ENCODE measurements at places on chromosomes 2 and 18.

GRCh38 chr18:42746794-42747193, 368.7 kb downstream of the RIT2 start:
- no peak for DNase-seq

DNA sequence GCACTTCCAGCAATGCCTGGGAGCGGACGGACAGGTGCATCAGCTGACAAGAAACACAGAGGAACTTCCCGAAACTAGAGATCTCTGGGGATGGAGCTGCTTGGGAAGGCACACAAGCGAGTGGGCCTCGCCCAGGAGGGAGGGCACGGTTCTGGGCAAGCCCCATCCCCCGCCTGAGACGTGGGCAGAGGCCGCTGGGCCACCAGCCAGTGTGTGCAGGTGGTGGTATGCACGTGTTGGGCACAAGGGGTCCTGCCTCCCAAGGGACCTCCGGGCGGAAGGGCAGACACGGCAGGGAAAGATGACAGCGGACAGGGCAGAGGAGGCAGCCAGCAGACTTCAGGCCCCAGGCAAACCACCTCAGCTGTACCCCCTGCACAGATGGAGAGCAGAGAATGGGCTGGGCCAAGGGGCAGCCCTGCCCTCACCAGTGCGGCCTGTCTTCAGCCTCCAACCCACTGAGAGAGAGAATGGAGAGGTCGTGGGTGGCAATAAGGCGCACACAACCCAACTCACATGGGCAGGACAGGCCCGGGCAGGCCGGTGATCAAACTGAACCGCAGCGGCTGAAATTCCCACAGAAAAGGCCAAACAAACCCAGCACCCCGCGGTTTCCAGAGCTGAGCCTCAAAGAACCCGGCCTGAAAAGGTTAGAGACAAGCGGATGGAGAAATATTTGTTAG, 51.2 kb downstream of the HDAC4 start:
- DNase-seq = no peak

- no peak for DNase-seq
These were observed 401.9 kb downstream of the LRP1B start for GRCh38 chr2:141728886-141729285.

- DNase-seq = no peak
These were observed 14.8 kb upstream of the SMAD2 start for GRCh38 chr18:47944972-47945852.

DNA sequence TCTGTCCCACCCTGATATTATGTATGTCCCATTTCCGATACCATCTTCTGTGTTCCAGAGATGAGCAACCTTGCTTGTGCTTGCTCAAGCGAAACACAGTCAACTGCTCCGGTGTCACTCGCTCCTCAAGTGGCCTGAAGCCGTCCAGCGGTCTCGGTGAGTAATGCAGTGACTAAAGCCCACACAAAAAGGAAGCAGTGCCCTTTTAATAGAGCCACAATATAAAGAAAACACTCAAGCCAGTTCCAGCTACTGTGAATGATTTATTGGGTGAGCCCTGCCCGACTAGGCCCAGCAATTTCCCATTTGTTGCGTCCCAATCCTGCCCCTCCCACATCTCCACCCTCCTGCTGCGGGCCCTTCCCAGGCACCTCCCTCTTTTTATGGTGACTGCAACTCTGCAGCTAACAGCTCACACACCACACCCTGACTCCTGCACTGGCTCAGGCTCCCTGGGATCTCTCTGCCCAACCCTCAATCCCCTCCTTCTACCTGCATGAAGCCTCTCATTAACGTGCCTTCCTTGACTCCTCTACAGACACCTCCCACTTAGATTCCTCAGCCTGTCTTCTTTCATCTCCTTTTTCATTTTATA, 44.2 kb upstream of the DSC1 start:
- no peak for DNase-seq

- DNase-seq = peak; percentile 34
These were observed 11.4 kb upstream of the ALPI start for GRCh38 chr2:232444409-232445148.

DNA sequence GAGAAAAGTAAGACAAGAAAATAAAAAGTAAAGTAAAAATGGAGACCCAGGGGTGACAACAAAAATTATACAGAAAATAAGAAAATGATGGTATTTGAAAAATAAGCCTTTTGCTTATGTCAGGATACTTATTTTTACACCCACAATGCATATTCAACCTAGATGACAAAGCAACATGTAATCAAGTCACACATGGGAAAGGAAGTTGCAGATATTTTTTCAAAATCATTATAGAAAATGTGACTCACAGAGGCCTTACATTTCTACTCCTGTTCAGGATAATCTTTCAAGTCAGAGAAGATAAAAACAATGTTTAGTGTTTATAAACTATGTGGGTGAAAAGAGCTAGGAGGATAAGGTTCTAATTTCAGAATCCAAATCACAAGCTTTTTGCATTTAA, 275.3 kb upstream of the UBE2E3 start:
- no peak for DNase-seq

DNA sequence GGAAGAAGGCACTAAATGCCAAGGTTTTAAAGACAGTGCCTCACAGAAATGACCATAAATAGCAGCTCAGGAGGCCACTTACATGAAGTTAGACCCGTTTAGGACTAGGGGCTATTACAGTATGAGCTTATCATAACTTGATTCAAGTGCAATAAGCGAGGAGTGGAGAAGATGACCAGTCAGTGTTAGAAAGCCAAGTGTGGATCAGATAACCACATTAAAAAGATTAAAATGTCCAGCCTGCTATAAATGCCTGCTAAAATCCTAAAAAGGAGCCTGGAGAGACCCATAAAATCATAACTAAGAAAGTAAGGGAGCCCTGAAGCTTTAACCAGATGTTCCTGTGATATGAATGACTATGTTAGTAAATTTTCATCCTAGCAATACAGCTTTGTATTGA, 117.5 kb upstream of the ZNF521 start:
- DNase-seq = no peak

DNA sequence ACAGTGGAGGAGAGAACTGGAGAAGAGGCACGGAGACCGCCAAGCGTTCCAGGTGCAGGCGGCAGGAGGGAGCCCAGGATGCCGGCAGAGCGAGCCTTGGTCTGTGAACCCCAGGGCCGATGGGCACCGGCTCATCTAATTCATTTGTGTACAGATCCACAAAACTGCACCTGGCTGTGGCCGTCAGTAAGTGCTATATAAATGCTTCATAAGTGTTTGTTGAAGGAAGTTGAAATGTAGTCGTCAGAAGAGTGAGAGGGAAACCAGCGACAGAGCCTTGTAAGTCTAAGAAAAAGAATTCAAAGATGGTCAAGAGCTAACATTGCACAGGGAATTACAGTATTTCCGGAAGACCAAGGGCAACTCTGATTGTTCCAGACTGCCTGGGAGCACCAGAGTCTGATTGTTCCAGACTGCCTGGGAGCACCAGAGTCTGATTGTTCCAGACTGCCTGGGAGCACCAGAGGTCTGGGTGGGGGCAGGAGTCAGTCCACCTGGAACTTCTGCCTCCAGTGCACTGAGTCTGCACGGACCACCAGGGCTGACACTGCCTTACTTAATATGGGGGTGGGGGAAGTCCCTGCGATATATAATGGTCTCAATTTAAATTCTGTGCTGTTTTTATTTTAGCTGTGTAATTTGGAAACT, 112.3 kb downstream of the BCL2 start:
- no peak for DNase-seq

All from effector memory CD8-positive, alpha-beta T cell (primary cell).